Foreskin fibroblast (primary cell): ENCODE measurements at places on chromosomes 3 and 15.

DNA sequence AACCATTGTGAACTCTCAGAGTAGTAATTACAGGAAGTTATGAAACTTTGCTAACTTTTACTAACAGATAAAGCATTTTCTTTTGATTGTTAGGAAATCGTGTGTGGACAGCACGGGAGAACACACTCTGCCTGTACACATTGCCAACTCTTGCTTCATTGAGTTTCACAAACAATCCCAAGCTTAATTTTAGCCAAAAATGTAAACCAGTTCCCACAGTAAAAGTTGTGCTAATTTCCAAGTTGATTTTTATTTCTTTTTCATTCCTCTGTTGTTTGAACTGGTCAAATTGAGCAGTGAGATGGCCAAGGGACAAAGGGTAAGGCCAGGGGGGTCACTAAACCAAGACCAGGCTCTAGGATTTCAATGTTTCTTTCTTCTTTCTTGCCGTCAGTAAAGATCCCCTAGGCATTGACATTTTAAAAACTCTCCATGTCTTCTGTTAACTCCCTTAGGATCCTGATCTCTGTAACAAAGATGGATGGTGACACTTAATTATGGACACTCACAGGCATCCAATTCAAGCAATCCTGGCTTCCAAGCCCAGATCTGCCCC, 414.9 kb downstream of the RBMS3 start:
- DNase-seq: peak; percentile 86

- no peak for DNase-seq
Measured at GRCh38 chr3:87969620-87970019, 89.2 kb downstream of the CGGBP1 start.

- no peak for DNase-seq
Measured at GRCh38 chr3:182413682-182414081, 379.6 kb upstream of the ATP11B start.

DNA sequence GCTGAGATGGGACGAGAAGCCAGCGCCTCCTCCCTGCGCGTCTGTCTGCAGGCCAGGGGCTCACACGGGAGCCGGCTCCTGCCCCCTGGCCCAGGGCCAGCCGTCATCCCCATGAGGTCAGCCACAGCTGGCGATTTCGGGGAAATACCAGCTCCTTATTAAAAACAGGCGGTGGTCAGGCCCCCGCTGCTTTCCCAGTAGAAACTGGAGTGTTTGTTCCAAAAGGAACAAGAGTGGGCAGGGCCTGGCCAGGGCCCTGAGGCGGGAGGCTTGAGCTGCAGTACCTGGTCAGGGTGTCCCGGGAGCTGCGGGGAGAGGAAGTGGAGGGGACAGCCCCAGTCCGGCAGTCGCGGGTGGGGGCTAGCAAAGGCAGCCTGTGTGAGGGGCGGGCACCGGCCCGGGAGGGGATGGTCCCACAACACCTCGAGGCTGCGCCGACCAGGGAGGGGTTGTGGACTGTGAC, 17.8 kb downstream of the MYL3 start:
- peak; percentile 85 for DNase-seq

- no peak for DNase-seq
Measured at GRCh38 chr3:61778095-61778494, 216.7 kb downstream of the PTPRG start.

DNA sequence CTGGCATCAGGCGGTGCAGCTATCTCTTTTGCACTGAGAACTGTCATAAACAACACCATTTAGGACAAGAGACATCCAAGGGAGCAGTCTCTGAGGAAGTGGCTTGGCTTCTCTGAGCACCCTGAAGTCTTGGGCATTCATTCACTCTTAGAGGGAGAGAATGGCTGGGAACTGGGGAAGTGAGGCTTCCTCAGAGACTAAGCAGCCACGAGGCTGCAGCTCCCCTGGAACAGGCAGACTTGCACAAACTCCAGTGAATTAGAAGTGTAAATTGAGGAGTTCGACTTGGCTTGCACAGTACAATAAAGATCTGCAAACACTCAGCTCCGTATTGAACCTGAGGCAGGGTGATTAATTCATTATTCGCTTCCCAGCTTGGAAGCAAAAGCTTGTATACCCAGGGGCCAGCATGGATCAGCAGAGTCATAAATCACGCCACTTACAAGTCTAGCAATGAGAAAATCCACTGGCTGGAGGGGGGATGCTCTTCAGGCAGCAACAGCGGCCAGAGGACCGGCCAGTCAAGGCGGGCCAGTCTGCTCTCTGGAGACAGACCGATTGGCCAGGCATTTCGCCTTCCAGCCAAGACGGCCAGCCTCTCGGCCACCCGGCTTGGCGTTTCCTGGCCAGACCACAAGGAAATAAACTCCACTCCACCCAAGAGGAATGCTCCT, 118.8 kb upstream of the ADPGK start:
- DNase-seq: peak; percentile 69

- DNase-seq: peak; percentile 40
Measured at GRCh38 chr3:154018100-154018696, 103.0 kb upstream of the ARHGEF26 start.

DNA sequence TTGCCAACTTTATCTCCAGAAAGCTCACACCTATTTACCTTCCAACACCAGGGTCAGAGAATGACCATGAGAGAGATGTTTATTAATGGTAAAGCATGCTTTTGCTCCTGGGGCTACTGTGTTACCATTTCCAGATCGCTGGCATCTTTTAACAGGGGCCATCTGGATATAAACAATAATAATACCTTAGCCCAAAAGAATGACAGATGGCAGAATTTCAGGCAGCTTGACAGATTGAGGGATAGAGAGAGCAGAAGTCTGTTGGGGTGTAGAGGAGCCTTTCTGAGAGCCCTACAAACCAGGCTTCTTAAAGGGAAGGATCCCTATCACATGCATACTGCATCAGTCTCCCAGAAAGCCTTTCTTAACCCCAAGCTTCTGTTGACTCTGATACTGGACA, 17.7 kb downstream of the RBP1 start:
- no peak for DNase-seq

DNA sequence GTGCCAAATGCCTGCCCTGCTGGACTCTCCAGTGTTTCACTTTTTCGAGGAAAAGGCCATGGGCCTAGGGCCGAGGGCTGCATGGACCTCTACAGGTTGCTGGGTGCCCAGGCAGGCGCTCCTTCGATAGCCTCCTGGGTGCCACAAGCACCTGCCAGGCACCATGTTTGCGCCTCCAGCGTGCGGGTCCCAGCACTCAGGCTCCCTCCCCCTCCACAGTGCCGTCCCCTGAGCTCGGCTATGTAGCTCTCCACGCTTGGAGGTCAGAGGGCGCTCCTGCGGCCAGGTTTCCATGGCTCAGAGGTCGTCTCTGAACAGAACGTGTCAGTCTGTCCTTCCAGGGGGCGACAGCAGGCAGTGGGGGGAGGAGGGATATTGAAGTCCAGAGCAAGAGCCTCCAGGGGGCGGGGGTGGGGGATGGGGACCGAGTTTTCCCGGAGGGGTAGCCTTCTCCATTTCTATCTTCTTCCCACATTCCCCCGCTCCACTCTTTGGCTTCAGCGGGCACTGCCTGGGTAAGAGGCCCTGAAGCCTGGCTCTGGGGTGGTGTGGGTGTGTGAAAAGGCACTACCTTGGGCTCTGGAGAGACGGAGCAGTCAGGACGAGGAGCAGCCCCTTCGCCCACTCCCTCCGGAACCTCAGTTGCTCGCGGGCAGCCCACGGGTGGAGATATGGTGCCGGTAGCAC, 3.6 kb downstream of the ONECUT1 start:
- DNase-seq: no peak

DNA sequence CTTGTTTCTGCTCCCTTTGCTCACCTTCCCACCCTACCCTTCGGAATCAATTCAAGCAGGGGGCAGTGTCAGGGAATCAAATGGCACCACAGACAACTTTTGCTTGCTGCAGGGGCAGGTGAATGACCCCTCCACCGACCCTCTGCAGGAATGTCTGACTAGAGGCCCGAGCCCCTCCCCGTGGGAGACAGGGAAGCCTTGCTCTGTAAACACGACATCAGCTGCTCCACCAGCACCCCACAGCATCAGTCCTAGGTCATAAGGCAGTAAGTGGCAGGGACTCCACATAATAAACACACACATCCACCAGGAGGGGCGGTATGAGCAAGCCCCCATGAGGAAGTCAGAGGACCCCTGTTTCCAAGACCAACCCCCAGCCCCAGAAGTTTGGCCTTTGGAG, 2.0 kb upstream of the SLC26A6 start:
- DNase-seq: no peak

GRCh38 chr3:20160230-20160629, 25.8 kb downstream of the SGO1 start:
- no peak for DNase-seq

GRCh38 chr3:188701485-188701969, 470.2 kb upstream of the TPRG1 start:
- no peak for DNase-seq

DNA sequence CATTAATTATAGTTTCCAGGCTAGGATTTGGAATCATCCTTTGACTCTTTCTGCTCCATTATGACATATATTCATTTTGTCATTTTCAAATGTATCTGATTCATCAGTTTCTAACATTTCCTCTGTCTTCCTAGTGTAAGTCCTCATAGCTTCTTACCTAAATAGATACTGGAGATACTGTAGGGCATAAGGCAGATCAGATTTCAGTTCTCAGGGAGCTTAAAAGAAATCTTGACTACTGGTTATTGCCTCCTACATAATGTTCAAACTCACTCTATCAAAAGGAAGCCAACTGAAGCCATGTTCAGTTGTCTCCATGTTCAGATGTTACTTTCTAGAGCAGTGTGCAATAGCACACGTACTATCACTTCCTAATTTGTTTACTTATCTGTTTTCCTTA, 29.6 kb upstream of the CTDSPL2 start:
- DNase-seq: no peak

DNA sequence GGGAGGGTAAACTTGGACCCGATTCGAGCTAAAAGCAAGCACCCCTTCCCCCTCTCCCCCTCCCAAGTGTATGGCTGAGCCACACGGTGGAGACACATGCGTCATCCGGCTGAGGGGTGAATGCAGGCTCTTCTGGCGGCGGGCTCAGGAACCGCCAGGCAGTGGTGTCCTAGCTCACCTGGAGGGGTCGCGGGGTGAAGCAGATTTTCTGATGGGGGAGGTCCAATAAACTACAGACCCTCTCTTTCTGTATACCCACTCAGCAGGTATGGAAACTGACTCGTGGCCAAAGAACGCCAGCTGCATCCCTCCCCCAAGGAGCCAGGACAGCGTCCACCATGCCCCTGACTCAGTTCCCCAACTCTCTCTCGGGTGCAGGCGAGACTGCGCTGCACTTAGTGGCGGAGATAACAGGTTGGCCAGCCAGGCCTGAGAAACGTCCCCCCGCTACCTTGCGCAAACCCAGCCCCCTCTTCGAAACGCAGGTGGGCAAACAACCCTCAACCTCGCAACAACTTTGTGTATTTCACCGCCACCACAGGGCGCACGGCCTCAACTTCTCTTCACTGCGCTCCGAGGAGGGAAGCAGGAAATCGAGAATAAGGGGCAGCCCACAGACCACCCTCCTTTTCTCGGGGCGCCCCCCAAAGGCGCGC, 1.3 kb downstream of the MAGI1 start:
- no peak for DNase-seq

DNA sequence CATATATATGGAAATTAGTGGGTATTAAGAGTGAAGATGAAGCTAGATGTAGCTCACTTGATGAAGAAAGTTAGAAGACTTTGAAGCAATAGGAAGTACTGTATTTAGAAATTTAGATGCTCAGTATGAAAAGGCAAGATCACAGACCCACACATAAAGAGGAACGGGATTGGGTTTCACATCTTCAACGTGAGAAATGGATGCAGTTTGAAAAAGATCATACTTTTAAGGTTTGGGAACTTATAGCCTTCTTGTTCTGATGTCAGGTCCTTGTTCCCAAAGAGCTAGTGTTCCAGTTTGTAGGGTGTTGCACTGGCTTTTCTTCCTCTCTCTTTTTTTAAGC, 16.7 kb downstream of the AP3S2 start:
- DNase-seq: no peak

GRCh38 chr3:52319921-52320595, 3.9 kb downstream of the DNAH1 start:
- DNase-seq: no peak

DNA sequence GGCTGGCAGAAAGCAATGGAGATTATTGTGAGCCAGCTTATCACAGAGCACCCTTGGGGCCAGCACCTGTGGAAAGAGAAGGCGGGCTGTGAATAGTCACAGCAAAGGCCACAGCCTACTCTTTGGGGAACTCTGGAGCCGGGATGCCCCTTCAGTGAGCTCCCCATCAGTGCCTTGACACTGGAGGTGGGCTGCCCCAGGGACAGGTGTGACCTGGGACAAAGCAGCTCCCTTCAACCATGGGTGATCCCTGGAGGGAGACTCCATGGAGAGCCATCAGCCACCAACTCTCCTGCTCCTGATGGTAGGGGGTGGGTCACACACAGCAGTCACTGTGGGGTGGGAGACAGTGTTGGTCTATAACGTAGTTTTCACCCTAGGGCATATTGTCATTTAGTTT, 5.8 kb downstream of the TTC21A start:
- DNase-seq: no peak

- no peak for DNase-seq
Measured at GRCh38 chr3:62672270-62672987, 202.8 kb downstream of the CADPS start.

DNA sequence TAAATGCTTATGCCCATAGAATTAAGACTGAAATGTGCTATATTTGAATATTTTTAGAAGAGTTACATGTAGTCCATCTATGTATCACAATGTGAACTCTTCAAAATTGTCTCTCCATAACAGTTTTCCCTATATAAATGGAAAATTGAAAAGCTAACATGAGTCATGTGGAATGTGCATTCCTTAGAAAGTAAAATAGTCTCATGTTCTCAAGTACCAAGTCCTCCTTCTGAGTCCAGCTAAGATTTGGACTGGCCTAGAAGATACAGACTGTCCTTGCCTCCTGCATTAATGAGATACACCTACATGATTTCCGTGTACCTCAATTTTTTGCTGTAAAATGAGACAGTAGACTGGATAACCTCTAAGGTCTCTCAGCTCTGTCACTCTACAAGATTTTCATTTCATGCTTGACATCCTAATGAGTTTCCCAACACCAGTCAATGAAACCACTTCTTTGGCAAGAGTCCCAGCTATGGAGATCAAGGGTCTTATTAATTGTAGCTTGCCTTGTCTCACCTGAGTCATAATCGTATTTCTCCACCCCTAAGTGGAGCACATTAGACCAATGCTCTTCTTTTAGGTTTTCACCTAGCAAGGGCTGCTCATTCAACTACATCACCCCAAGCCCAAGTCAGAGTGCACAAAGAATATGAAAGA, 350.6 kb upstream of the IL12A start:
- DNase-seq: peak; percentile 44

GRCh38 chr3:10376353-10376752, 55.4 kb upstream of the SEC13 start:
- DNase-seq: no peak

DNA sequence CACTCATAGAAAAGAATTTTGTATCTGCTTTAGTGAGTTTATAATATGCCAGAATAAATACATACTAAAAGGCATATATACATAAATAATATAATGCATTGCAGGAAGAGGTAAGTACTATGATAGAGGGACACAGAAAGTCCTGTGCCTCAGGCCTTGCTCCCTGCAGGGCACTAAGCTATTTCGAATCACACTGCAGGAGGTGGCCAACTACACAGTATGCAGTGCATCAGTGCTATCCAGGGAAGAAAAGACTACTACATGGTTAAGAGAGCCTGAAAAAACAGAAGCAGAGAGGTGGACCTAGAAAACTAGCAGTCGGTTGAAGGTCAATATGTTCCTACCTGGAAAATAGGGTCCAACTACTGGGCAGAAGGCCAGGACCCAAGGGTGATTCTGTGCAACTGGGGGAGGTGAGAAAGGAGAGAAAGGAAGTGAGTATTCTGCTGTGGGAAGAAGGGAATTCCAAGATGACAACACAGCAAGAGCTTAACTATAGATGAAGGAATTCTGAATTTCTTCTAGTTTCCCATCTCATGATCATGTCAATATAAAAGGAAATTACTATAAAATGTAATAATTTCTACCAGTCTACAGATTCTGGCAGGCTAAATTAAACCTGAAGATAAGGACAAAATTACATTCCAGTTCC, 218.0 kb downstream of the ZBTB20 start:
- DNase-seq: peak; percentile 0
